ENCODE measurements at places on chromosomes 4 and X. TPM values are rescaled to one million over a fixed set of nuclear protein-coding genes. Genes with fewer than 3 reads are reported as not detected.

The CXXC4 gene
- 1.8 TPM for total RNA-seq

The CXCL8 gene
- not detected for total RNA-seq

The SLC9B1 gene
- total RNA-seq: not detected

The GUCY1A1 gene
- total RNA-seq: not detected

The TMSB15B gene
- 11.7 TPM for total RNA-seq

The CWH43 gene
- total RNA-seq: not detected

The TSPAN7 gene
- total RNA-seq: 32.1 TPM

The PLXNA3 gene
- total RNA-seq: 23.5 TPM

The C4orf50 gene
- 0.23 TPM for total RNA-seq

The GC gene
- total RNA-seq: 0.34 TPM

The TREX2 gene
- 0.69 TPM for total RNA-seq

The ENOX2 gene
- 12.3 TPM for total RNA-seq

The LRBA gene
- 83.2 TPM for total RNA-seq

The NUP54 gene
- total RNA-seq: 99.2 TPM

The PRPS2 gene
- total RNA-seq: 31.4 TPM

The OTC gene
- not detected for total RNA-seq

The SPANXA2 gene
- total RNA-seq: not detected

The KIT gene
- 24.8 TPM for total RNA-seq

The KLHL4 gene
- total RNA-seq: 16.9 TPM

The CPZ gene
- total RNA-seq: 28.8 TPM

The SRPX2 gene
- not detected for total RNA-seq

The PCDH7 gene
- total RNA-seq: 6.1 TPM

The PAK3 gene
- 7.2 TPM for total RNA-seq

The GAB1 gene
- 21.3 TPM for total RNA-seq

The AWAT2 gene
- not detected for total RNA-seq

Measured in H1 (cell line).